ENCODE measurements at places on chromosomes 5 and 9.

DNA sequence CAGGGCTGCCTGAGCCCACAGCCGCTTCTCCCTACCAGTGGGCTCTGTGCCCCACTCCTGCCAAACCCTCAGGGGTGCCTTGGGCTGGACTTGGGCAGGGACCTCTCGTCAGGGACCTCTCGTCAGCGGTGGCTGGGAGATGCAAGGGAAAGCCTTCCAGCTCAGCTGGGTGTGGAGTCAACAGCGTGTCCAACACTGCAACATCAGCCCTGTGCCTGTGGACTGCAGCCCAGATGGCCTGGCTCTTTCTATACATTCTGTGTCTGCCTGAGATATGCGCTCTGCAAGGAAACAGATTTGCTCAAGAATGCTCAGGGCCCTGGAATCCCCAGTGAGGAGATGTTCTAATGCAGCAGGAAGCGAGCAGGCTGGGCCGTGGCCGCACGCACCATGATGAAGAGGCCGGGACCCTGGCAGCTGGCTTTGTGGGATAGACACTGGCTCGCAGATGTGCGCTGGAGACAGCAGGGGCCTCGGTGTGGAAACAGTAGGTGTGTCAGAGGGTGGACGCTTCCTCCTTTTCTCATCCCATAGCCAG is 85.0 kb upstream of the COL5A1 start:
- DNase-seq, result no peak

DNA sequence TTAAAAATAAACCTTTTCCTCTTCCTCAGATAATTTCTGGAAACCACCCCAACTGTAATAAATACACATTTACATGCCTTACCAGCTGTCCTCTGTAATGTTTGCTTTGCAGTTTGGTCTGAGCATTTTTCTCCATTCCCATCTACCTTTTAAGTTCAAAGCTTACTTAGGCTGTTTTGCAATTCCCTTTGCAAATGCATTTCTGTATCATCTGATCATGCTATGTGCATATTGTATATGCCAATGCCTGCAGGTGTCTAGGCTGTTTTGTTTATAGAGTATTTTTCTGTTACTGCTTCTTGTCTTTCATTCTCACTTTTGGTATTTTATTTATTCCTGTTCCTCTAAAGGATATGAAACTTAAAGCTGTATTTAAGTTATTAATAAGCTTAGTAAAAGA is 86.3 kb downstream of the SLC44A1 start:
- no peak for DNase-seq

GRCh38 chr5:158534203-158534602 is 565.5 kb downstream of the EBF1 start:
- DNase-seq, result no peak

DNA sequence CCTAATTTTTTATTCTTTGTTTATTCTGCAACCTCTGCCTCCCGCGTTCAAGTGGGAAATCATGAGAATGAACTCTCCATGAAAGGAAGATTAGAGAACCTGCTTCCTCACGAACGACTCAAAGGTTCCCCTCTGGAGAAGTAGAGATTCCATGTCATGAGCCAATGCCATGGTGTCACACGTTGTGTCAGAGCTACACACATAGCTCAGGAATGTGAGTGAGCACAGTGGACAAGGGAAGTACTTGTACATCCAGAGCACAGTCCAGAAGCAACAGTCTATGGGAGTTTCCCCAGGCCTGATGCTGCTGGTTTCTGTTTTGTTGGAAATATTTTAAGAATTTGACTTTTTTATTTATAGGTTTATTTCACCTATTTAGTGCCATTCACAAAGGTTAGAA is 26.8 kb upstream of the PPP2CA start:
- peak; percentile 74 for DNase-seq

DNA sequence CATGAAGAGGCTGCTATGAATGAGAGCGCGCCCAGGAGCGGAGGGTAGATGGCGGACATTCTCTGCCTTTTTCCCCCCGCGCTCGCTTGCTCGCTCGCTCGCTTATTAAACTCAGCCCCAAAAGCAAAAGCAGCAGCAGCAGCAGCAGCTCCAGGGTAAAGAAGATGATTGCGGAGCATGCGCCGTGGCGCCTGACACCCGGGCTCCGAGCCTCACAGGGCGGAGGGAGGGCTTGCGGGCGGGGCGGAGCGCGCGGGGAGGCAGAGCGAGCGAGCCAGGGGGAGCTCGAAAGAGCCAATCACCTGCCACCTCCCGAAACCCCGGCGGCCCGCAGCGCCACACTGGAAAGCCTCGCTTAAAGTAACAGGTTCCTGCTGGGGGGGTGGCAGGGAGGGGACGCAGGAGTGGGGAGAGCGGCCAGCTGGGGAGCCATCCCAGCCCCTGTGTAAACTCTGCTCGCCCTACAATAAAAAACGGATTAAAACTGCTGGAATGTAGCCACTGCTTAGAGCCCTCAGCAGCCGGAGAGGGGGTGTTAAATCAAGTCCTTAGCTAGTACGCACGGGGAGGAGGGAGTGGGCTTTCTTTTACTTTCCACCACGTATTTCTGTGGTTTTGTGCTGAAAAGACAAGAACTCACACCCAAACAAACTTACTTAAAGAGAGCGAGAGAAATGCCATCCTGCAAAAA is at the start of gene MLLT3:
MLLT3 (minus strand) TSS at position 170 of the 691 bp plus-strand sequence.
- peak; percentile 84 for DNase-seq

GRCh38 chr5:149162401-149163084 is 21.2 kb downstream of the ABLIM3 start:
- peak; percentile 74 for DNase-seq

- no peak for DNase-seq
Observed at GRCh38 chr9:128587453-128587852, 35.1 kb downstream of the SPTAN1 start.

GRCh38 chr9:77752554-77752953 is 104.4 kb upstream of the GNA14 start:
- DNase-seq, result no peak

DNA sequence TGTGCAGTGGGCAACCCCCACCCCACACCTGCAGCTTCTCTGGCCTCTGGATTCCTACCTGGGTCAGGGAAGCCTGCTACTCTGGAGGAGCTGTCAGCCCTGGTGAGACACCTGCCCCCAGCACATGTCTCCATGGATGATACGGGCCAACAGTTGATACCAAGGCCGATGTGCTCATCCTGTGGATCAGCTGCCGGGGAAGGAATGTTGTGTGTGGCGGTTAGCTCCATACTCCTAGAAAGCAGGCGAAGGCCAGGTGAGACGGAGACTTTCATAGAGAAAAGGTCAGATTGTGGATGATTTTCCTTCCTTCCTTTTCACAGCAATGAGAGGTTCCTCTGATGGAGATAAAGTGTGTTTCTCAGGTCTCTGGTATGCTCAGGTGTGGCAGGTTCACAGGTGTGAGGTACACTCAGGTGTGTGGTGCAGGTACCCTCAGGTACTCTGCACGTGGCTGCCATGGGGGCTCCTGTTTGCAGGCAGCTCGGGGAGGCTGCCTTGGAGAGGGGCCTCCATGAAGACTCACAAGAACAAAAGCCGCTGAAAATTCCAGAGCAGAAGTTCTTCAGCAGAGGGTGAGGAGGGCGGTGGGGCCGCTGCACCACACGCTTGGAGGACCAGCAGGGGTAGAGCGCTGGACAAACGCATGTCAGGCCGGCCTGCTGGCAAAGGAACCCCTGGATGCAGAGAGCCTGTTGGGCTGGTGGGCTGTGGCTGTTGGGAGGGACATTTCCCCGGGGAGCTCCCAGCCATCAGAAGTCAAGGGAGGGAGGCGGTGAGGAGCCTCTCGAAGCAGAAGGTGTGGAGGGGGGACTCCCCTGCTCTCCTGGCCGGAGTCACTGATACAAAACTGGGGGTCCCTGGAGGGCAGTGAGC is 5.1 kb upstream of the AHRR start:
- DNase-seq, result no peak

DNA sequence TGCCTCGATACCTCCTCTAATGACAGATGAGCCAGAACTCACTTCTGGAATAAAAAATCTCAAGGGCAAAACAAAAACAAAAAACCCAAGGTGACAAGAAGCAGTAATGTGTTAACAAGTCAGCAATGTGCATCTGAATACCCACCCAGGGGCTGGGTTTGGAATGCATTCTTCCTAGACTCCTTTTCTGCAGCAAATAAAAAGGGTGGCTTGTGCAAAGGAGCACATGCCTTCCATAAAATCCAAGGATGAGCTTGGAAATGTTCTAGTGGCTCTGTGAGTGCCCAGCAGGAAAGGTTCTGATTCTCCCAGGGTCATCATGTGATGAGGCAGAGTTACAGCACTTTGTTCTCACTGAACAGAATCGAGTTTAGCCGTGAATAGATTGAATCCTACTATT is 599.9 kb downstream of the RAB3C start:
- no peak for DNase-seq

GRCh38 chr5:179668391-179668790 is 12.4 kb downstream of the CBY3 start:
- DNase-seq, result peak; percentile 48

DNA sequence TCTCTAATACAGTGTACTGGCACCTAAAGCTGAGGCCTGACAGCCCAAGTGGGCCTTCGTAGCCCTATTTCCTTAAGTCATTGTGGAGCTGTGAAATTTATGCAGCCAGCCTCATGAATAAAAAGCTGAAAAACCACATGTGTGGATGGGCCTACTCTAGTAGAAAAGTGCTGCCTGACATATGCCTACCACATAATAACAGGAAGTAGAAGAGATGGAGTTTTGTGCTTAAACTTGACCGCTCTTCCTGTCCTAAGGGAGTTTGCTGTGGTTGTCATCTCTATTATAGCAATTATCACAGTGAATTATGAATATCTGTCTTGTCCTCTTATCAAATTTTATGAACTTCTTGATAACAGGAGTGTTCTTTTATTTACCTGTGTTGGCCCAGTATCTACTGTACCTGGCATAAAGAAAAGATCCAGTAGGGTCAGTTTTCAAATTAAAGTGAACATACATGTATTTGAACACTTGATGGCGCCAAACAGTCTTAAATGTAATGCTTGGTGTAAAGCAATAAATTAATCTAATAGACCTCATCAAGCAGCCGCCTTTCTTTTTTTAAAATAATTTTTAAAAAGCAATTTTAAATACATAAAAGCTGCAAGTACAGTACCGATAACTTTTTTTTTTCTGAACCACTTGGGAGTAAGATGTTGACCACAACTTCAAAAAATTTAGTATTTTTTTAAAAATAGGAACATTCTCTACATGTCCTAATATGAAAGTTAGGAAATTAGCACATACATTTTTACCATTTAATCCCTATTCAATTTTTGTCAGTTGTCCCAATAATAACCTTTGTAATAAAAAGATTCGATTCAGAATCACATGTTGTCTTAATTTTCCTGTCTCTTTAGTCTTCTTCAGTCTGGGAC is 51.0 kb downstream of the FKTN start:
- DNase-seq, result peak; percentile 48

GRCh38 chr5:90093751-90094485 is 315.6 kb downstream of the CETN3 start:
- DNase-seq, result no peak

DNA sequence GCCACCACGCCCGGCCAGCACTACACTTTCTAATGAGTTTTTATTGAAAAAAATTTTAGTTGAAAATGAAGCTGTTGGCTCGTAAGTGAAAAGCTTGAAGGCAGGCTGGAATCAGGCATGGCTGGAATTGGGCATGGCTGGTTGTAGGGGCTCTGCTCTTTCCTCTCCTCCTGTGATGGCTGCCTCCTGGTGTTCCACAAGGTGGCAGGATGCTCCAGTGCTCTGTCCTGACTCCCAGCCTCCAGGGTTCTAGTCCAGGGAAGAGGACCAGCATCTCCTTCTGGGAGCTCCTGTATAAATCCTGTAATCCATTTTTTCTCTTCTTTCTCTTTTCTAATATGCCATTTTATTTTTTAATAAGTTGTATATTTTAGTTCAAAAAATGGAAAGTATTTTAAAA is 57.2 kb upstream of the DHFR start:
- DNase-seq, result peak; percentile 19

GRCh38 chr5:126676195-126676624 is 75.5 kb downstream of the PHAX start:
- DNase-seq, result peak; percentile 60

DNA sequence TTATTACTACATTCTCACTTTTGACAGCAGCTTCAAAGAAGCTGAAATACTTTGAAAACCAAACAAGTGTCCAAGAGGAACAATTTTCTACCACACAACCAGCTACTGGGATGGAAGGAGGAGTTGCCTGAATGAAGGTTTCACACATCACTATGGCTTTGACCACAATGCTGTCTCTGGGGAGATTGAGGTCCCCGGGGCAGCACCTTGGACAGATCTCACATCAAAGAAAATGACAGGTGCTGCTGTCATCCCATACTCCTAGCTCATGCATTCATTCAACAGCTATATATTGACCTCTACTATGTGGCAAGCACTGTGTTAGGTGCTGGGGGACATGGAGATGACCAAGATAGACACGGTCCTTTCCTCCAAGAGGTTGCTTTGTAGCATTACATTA is 233.2 kb upstream of the RASEF start:
- no peak for DNase-seq
